ENCODE measurements at places on chromosomes 11 and 22.

GRCh38 chr11:45146072-45147016, at the start of gene PRDM11:
PRDM11 (plus strand) TSS chr11:45146639; CDS start chr11:45181767, 35,128 bp downstream.
- DNase-seq, result no peak

- DNase-seq, result no peak
These were observed 87.4 kb upstream of the DRD2 start for GRCh38 chr11:113562576-113562975.

DNA sequence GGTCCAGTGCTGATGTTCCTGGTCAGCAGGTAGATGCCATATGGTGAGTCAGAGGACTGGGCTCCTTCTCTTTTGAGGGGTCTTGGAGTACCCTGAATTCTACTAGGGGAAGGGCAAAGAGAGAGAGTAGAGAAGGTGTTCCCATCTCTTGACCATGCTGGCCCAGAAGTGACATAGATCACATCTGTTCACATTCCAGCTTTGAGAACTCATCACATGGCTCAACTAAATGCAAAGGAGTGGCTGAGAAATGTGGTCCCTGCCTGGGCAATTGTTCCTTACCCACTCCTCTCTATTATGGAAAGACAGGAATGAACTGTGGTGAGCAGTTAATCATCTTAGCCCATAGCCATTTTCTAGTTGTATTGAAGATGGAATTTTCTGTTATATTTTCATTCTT, 105.4 kb upstream of the TIMP3 start:
- no peak for DNase-seq

GRCh38 chr11:126039485-126040271, 23.0 kb downstream of the CDON start:
- no peak for DNase-seq

- DNase-seq, result no peak
These were observed 159.8 kb downstream of the ADAMTS15 start for GRCh38 chr11:130608287-130608686.

- DNase-seq, result no peak
These were observed 8.7 kb upstream of the TSPAN18 start for GRCh38 chr11:44718057-44718456.

DNA sequence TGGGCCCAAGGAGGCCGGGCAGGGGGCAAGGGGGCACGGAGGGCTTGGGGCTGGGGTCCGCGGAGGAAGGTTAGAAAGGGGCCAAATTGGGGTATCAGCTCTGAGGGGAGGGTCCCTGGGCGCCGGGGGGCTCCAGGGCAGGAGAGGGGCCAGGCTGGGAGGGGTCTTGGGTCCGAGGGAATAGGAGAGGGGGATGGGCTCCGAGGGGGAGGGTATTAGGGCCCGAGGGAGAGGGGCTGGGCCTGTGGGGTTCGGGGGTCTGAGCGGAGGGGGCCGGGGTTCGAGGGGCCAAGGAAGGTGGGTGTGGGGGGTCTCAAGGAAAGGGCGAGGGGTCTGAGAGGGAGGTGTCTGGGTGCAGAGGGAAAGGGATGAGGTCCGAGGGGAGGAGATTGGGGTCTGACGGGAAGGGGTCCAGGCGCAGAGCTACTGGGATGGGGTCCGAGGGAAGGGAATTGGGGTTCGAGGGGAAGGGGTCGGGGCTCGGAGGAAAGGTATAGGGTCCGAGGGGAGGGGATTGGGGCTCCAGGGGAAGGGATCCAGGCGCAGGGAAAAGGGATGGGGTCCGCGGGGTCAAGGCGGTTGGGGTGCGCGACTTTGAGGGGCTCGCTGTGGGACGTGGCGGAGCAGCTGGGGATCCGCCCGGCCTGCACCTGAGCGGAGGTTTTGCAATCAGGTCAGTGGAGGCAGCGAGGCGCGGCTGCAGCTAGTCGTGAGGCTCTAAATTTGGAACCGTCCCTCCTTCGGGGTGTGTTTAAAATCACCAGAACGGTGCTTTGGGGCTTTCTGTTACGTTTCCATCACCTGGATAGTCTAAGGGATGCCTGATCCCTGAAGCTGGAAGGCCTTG, 728 bp downstream of the CTTN start:
- no peak for DNase-seq

GRCh38 chr11:13889552-13890249, 72.8 kb upstream of the SPON1 start:
- no peak for DNase-seq

- no peak for DNase-seq
These were observed 120.6 kb downstream of the MICAL3 start for GRCh38 chr22:17903564-17904295.

Measured in activated T-cell treated with anti-CD3 and anti-CD28 coated beads for 48 hours (primary cell).